ENCODE measurements at places on chromosomes 4 and X.

DNA sequence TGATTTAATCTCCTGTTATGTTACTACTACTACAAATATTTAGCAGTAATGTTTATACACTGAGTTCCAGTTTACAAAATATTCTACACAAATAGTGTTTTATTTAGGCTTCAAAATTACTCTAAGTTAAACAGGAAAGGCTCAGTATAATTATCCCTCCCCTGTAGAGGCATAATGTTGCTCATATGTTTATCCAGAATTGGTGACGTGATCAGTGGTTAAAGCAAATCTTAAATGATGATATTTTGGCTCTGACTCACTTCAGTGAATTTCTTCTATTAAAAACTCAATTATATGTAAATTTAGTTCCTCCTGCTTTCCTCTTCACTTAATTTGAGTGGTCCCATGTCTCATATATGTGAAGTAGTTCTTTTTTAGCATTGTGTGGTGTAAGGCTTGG lies 438.5 kb downstream of the ADGRL3 start:
- no peaks in the 10 kb centered on the region for H3K36me3 ChIP-seq
- no peak overlapping the region for H3K4me3 ChIP-seq
- no peaks in the 10 kb centered on the region for H3K4me1 ChIP-seq
- no peak for DNase-seq
- H3K27me3 ChIP-seq, result no peaks in the 10 kb centered on the region
- H3K27ac ChIP-seq, result peak overlapping the region; percentile 81

GRCh38 chr4:71711985-71712348 lies 71.9 kb downstream of the GC start:
- H3K4me3 ChIP-seq, result no peak overlapping the region
- no peaks in the 10 kb centered on the region for H3K36me3 ChIP-seq
- DNase-seq, result no peak
- H3K4me1 ChIP-seq, result no peaks in the 10 kb centered on the region

- DNase-seq, result no peak
- H3K27ac ChIP-seq, result no peak overlapping the region
- no peaks in the 10 kb centered on the region for H3K36me3 ChIP-seq
- H3K4me1 ChIP-seq, result peaks cover 17% of the 10 kb centered on the region
- H3K27me3 ChIP-seq, result peaks cover 7% of the 10 kb centered on the region
Observed at GRCh38 chrX:40449956-40450706, 130.6 kb upstream of the ATP6AP2 start.

DNA sequence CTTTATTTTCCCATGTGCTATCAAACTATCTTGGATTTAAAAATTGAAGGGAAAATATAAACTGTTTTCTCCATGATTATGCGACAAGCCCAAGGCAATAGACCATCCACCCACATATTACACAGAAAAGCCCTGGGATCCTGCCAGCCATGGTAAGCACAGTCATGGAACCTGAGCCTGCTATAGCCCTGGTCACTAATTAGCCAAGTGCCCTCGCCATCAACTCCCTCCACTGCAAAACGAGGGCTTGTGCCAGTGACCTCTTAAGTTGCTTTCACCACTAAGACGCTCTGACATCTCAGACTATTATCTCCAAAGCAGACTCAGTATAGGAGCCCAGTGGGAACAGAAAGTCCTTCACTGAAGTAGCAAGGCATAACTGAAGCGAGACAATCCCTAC lies 69.2 kb downstream of the NLGN4X start:
- H3K4me3 ChIP-seq, result no peak overlapping the region
- H3K27ac ChIP-seq, result no peak overlapping the region
- H3K36me3 ChIP-seq, result peaks cover 17% of the 10 kb centered on the region
- H3K27me3 ChIP-seq, result no peaks in the 10 kb centered on the region
- no peaks in the 10 kb centered on the region for H3K4me1 ChIP-seq

DNA sequence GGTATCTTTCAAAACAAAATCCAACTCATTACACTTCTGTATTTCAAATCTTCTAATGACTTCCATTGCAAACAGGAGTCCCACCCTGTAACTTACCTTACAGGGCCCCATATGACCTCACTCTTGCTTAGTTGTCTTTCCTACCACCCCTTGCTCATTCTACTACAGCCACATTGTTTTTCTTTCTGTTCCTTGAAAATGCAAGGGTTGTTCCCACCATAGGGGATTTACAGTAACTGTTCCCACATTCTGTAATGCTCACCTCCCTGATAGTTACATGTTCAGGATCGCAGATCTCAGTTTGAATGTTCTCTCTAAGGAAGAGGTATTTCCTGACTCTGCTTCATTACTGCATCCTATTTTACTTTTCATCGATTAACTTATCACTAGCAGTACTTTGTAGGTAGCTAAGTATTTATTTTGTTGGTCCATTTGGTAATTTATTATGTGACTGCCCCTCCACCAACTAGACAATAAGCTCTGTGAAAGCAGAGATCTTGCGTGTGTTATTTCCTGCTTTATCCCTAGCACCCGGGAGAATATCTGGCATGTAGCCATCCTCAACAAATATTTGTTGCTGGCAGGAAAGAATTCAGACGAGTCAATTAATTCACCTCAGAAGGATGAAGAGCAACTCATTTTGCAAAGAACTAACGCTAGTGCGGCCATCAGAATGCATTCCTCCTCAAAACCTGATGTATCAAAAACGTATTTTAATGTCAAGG lies 21.4 kb downstream of the MAOB start:
- no peaks in the 10 kb centered on the region for H3K4me1 ChIP-seq
- no peak for DNase-seq
- H3K27me3 ChIP-seq, result no peaks in the 10 kb centered on the region

- DNase-seq, result peak; percentile 36
- peak overlapping the region; percentile 97 for H3K4me3 ChIP-seq
- peaks cover 14% of the 10 kb centered on the region for H3K36me3 ChIP-seq
- peaks cover 3% of the 10 kb centered on the region for H3K27me3 ChIP-seq
- H3K4me1 ChIP-seq, result peaks cover 18% of the 10 kb centered on the region
- H3K27ac ChIP-seq, result no peak overlapping the region
Observed at GRCh38 chrX:45850775-45851433, 650.2 kb upstream of the DIPK2B start.

- no peak overlapping the region for H3K27ac ChIP-seq
- H3K4me3 ChIP-seq, result peak overlapping the region; percentile 74
- H3K36me3 ChIP-seq, result peaks cover 6% of the 10 kb centered on the region
- peak; percentile 70 for DNase-seq
Observed at GRCh38 chrX:152904151-152905080, 6.5 kb downstream of the ZNF185 start.

- H3K4me1 ChIP-seq, result no peaks in the 10 kb centered on the region
- H3K27me3 ChIP-seq, result peaks cover 47% of the 10 kb centered on the region
- H3K4me3 ChIP-seq, result no peak overlapping the region
- H3K27ac ChIP-seq, result no peak overlapping the region
- no peaks in the 10 kb centered on the region for H3K36me3 ChIP-seq
Observed at GRCh38 chrX:106731590-106731989, 5.1 kb downstream of the RNF128 start.

- H3K27me3 ChIP-seq, result peaks cover 4% of the 10 kb centered on the region
- no peak for DNase-seq
- H3K4me3 ChIP-seq, result no peak overlapping the region
- no peak overlapping the region for H3K27ac ChIP-seq
- H3K36me3 ChIP-seq, result no peaks in the 10 kb centered on the region
- no peaks in the 10 kb centered on the region for H3K4me1 ChIP-seq
Observed at GRCh38 chr4:98833384-98833783, 95.5 kb downstream of the EIF4E start.

DNA sequence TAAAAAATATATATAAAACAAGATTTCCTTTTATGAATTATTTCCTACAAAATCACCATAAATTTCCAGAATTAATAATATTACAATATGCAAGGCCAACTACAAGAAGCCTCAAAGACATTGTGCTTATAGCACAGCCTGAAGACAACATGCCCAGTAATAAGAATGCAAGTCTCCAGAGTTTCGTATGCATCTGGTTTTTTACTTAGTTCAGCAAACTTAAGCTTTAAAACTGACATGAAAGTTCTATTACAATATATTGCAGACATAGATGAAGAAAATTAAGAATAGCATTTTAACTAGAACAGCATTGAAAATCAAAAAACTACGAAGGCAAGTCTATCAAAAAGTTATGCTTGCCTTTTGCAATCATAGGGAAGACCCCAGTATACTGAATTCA lies 107.6 kb downstream of the PRDM5 start:
- DNase-seq, result no peak
- H3K36me3 ChIP-seq, result peaks cover 29% of the 10 kb centered on the region
- H3K27me3 ChIP-seq, result no peaks in the 10 kb centered on the region
- no peak overlapping the region for H3K27ac ChIP-seq
- peaks cover 4% of the 10 kb centered on the region for H3K4me1 ChIP-seq

Data from nephron progenitor cell (in vitro differentiated cells).